ENCODE measurements at places on chromosomes 6 and 20.

DNA sequence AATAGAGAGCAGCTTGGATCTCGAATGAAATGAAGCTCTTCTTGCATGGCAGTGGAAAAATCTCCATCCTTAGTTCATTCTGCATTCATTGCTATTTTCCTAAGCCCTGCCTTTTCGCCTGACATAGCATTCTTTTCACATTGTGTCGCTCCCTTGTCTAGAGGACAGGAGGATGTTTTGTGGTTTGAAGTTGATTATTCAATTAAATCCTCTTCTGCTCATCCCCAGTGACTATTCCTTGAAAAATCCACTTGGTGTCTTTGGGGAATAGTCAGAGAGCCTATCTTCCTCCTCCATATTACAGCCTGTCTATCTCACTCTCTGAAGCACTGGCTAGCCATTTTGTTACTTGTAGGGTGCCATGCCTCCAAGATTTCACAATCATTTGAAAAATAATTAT lies 161.2 kb downstream of the KLHL32 start:
- DNase-seq: no peak

DNA sequence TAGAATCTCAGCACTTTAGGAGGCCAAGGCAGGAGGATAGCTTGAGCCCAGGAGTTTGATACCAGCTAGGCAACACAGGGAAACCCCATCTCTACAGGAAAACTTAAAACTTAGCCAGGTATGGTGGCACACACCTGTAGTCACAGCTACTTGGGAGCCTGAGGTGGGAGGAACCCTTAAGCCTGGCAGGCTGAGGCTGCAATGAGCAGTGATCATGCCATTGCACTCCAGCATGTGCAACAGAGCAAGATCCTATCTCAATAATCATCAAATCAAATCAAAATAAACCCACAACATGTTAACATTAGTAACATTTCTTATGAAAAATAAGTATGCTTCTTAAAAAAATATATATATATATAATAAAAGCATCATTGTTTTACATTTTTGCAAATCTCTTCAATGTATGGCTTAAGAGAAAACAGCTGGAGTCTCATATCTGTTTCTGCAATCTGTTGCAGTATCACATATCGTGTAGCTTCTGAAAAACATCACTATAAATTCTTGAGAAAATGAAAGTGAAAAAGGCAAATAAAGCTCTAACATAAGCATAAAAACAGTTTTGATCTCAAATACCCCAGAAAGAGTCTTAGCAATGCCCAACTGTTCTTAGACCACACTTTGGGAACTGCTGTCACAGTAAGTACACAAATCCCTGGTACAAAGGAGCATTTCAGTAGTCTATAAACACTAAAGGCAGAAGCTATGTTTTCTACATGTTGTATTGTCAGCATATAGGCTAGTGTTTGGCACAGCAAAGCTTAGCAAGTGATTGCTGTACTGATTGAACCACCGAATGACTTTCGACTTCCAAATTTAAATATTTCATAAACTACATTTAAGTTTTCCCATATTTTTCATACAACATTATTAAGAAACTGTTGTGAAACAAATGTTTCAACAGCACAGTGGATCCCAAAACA lies 8.0 kb downstream of the MMUT start:
- DNase-seq: no peak

- no peak for DNase-seq
Measured at GRCh38 chr20:14672066-14672465, 334.7 kb upstream of the FLRT3 start.

DNA sequence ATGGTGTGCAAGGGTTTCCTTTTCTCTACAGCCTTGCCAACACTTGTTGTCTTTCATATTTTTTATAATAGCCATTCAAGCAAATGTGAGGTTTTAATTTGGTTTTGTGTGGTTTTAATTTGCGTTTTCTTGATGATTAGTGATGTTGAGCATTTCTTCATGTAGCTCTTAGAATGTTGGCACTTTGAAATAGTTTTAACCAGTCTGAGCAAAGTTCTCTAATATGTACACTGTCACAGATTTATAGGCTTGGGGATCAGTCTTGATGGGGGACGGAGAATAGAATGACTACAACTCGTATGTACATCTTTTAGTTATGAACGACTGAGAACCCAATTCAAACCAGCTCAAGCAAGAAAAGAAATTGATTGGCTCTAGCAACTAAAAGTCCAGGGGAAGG lies 1003.1 kb downstream of the KIF16B start:
- DNase-seq: no peak

GRCh38 chr6:154733183-154733625 lies at the start of gene SCAF8:
TSS of gene SCAF8 (plus strand) at chr6:154733416. CDS start at chr6:154733901, 485 bp downstream.
- peak; percentile 71 for DNase-seq

- DNase-seq: no peak
Measured at GRCh38 chr20:1623501-1624205, 3.8 kb upstream of the SIRPB1 start.

GRCh38 chr6:16404456-16404855 lies 166.1 kb downstream of the GMPR start:
- DNase-seq: no peak

- no peak for DNase-seq
Measured at GRCh38 chr20:23021541-23021940, 13.6 kb upstream of the SSTR4 start.

- no peak for DNase-seq
Measured at GRCh38 chr20:47453167-47453782, 48.4 kb upstream of the NCOA3 start.

GRCh38 chr6:100186552-100186951 lies 192.5 kb upstream of the MCHR2 start:
- DNase-seq: no peak

DNA sequence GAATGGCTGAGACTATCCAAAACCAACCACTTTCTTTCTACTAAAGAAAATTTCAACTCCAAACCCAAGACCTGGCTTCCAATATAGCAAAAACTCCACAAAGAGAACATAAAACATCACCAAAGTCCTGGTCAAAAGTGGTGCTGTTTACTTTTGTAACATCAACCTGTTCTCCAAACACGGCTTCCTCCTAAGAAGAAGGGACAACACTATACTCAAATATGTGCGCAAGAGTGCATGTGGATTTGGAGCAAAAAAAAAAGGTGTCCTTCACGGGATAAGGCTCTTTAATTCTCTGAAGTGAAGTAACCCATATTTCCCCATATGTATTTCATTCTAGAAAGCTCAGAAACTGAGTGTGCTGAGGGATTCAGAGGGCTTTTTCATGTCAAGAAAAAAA lies 6.6 kb downstream of the B4GALT5 start:
- no peak for DNase-seq

- DNase-seq: no peak
Measured at GRCh38 chr20:3390759-3391425, 16.6 kb downstream of the DNAAF9 start.

DNA sequence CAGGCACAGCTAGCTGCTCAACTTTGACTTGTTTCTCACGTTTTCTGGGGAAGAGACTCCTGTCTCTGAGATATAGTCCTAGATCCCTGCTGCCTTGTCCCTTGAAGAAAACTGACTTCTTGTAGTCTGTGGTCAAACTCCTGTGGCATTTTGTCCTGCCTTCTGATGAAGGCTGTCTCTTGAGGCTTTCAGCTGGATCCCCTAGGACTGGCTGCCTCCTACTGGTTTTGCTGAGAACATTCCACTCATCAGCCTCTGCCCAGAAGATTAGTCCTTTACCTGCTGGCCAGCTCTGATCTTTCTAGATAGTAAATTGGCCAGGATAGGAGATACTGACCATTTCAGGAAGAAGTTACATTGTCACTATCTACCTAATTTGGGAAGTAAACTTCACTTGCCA lies 71.9 kb upstream of the CNR1 start:
- no peak for DNase-seq

GRCh38 chr20:43507150-43508080 lies at the start of gene L3MBTL1:
TSS of gene L3MBTL1 (plus strand) at chr20:43507697. CDS start at chr20:43513504, 5,807 bp downstream.
- no peak for DNase-seq

DNA sequence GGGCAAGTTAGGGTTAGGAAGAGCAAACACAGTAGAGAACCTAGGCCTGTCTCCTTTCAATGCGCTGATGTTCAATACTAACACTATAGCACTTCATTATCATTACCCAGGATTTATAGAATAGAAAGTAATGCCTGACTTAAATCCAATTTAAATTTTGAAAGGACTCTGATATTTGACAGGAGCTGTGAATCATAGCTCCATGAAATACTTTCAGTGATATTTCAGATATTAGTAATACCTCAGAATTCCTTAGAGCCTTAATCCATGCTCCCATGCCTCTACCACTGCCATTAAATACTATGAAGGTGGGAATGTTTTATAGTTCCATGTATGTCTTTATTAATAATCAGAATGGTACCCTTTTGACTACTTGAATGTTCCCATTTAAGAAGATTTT lies 530.2 kb downstream of the BCKDHB start:
- DNase-seq: no peak

DNA sequence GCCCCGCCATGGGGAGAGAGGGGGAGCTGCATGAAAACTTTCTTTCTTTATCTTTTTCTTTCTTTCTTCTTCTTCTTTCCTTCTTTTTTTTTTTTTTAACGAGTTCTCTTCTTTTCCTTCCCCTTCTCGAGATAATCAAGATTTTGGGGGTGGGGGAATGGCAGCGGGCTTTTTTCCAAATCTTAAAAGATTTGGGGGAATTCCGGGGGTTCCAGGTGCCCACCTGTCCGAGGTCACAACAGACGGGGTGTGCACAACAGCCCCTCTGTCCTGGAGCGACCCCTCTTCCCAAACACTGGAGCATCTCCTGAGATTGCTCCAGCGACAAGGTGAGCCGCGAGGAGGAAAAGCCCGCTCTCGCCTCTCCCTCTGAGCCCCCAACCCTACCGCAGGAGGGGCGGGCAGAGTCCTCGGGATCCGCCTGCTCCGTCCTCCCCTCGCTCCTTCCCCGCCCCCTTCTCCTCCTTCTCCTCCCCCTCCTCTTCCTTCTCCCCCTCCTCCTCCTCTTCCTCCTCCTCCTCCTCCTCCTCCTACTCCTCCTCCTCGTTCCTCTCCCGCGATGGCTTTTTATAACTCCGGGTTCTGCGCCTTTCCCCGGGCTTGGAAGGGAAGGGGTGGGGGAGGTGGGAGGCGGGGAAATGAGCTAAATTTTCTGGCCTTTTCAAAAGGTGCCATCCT lies 689 bp upstream of the KCNB1 start:
- DNase-seq: no peak

DNA sequence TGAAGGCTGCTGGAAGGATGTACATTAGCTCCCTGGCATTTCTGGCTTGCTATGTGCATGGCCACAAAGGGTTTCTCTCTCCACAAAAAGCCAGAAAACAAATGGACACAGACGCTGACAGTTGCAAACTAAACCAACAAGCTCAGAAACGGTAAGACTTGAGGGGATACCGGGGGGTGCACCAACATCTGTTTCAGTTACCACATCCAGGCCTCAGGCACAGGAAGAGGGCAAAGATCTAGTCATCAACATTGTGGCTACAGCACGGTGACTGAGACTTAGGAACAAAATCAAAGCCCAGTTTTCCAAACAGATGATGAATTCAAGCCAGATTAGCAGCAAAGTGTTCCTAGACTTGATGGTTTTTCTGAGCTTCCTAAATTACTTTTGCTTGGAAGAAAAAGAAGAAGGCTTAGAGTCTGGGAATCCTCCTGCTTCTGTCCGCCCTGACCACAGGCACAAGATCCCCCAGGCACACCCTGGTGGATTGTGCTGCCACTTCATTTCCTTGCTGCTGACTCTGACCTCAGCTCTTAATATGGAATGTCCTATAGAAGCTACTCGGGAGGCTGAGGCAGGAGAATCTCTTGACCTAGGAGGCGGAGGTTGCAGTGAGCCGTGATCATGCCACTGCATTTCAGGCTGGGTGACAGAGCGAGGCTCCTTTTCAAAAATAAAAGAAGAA lies 54.2 kb upstream of the ADGRF1 start:
- DNase-seq: no peak

DNA sequence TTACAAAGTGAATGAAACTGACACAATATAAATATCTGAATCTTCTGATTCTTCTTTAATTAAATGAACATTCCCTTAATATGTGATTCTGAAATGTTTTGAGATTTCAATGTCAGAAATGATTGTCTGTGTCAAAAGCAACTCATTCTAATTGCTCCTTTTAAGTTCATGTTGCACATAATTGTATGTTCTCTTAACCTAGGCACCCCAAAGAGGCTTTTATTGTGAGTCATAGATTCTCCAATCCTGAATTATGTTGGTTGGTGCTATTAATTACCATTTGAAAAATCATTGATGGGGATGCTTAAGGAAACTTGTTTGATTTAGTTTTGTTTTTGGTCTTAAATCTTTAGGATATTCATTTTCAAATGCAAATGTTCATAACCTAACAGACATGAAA lies 829.7 kb upstream of the CITED2 start:
- DNase-seq: no peak

DNA sequence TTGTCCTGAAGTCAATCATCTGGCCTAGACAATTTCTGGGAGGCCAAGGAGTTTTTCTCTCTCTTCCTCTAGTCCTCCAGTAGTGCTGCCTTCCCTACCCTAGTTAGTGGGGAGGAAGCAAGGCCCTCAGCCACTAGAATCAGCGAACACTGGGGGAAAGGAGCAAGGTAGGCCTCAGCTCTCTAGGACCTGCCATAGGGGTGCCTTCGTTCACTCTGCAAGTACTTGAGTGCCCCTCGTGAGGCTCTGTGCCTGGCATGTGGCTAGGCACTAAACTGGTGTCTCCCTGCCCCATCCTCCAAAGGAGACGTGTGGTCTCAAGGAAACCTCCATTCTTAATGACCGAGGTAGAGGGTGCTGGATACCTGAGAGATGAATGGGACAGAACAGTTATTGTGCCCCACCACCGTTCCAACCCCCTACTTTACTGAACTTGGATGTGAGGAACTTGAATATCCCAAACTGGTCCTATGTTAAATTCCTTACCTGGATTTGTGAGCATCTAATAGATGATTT lies 1.1 kb downstream of the DEF6 start:
- no peak for DNase-seq

DNA sequence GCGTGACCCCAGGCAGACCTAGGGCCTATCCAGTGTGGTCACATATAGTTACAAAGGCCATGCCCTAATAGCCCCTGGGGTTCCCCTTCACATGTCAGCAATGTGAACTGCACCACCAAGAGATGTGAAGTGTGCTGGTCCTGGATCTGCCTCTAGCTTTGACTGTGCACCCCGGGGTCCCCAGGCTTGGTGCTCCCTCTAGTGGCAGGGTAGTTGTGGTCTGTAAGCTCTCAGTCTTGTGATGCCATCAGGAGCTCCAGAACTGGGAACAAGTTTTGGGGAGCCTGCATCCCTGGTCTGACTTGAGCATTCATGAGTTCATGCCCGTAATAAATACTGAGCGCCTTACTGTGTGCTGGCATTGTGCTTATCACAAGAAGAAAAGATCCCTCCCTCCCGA lies 143.4 kb downstream of the DHX35 start:
- no peak for DNase-seq

GRCh38 chr6:11172501-11173327 lies 59.8 kb downstream of the NEDD9 start:
- DNase-seq: peak; percentile 66

DNA sequence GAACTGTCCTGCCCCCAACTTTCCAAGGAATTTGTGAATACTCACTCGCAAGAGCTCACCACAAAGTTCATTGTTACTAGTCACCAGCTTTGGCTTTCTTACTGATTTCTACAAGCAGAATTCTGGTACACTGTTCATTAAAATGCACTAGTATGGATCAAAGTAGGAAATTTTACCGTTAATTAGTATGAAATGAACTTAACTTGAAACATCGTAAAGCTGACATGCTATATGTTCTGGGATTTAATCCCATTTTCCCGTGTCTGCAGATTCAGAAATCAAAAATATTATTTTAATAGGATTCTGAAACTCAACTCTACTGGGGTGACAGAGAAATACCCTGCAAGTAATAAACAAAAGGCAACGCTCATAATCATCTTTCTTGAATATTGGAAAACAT lies 399.3 kb downstream of the DOK5 start:
- DNase-seq: no peak

- no peak for DNase-seq
Measured at GRCh38 chr6:20169119-20169557, 43.1 kb downstream of the MBOAT1 start.

- no peak for DNase-seq
Measured at GRCh38 chr20:13042458-13042794, 33.7 kb downstream of the SPTLC3 start.

Measured in stimulated activated CD8-positive, alpha-beta memory T cell treated with anti-CD3 and anti-CD28 coated beads, Interleukin-4, amount 100 ng/mL, for 1 hour (primary cell).